ENCODE measurements at places on chromosomes 1 and 21.
A peak's percentile ranks its signal among the peaks of the same experiment; 100 is the strongest.

DNA sequence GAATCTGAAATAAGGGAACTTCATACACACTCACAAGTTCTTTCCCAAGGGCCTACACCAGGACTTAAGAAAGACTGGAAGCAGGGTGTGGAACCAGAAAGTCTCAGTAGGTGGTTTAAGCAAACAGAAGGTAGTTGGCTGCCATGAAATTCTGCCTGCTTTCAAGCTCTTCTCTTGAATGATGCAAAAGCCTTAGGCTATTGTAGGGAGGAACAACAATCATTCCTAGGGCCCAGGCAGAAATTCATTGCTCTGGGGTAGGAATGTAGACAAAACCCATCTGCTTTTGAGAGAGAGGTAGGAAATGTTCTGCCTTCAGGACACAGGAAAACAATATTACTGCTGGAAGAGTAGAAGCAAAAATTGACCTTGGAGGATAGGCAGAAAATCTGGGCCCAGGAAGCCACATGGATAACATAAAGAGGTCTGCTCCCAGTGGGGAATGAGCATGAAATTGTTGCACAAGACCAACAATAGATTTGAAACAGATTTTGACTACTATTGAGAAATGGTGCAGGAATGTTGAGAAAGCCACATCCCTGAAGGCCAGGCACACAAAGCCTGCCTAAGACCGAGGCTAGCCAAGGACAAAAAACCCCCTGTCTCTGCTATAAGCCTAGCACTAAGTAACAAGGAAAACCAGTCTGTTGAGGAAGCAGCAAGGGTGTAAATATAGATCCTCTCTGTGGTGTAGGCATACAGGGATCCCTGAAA, 22.7 kb upstream of the SFT2D2 start:
- no peak for DNase-seq

DNA sequence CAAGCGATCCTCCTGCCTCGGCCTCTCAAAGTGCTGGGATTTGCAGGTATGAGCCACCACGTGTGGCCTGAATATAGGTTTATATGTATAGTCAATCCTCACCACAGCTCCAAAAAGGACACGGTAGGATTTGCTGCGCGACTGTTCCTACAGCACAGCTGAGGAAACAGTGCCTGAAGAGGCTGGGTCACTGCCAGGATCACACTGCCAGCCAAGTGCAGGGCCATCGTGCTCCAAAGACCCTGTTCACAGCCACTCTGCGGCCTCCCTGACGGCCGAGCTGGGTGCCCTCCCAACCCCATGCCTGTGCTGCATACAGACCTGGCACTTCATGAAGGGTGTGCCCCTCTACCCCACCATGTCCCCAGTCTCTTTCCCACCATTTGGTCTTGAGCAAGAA, 71.4 kb downstream of the MRPL37 start:
- no peak for DNase-seq

DNA sequence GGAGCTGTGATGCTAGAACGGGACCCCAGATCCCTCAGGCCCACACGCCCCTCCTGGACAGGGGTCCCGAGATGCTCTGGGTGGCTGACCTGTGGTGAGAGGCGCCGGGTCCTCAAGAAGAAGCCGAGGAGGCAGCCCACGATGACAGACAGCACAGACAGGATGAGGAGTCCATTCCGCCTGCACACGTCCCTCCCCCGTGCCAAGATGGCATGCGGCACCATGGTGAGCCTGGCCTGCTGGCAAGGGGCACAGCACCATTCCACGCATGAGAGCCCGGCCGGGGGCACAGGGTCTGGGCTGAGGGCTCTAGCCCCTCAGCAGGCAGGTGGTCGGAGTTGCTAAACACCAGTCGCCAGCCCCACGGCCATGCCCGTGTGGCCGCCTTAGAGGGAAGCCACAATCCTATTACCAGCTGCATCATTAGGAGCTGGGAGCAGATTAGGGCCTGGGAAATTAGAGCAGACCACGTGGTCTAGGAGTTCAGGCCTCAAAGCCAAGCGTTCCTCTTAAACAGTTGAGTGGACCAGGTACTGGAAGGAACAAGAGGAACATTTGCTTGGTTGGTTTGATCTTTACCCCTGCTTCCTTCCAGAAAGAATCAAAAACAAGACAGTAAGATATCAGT, at the start of gene SLC1A7:
Gene SLC1A7, minus strand, starts transcription at position 413 of the 628 bp plus-strand sequence. Its CDS starts 189 bp downstream, at position 224.
- DNase-seq: no peak

GRCh38 chr1:210437781-210438180, 109.1 kb downstream of the HHAT start:
- DNase-seq: no peak

- DNase-seq: no peak
These were observed 71.1 kb upstream of the CD34 start for GRCh38 chr1:207981976-207982375.

- DNase-seq: no peak
These were observed 39.7 kb downstream of the PCNT start for GRCh38 chr21:46363698-46364097.

- no peak for DNase-seq
These were observed 32.4 kb downstream of the GNB1 start for GRCh38 chr1:1858382-1859086.

GRCh38 chr1:30830537-30830936, 73.0 kb upstream of the LAPTM5 start:
- DNase-seq: no peak

DNA sequence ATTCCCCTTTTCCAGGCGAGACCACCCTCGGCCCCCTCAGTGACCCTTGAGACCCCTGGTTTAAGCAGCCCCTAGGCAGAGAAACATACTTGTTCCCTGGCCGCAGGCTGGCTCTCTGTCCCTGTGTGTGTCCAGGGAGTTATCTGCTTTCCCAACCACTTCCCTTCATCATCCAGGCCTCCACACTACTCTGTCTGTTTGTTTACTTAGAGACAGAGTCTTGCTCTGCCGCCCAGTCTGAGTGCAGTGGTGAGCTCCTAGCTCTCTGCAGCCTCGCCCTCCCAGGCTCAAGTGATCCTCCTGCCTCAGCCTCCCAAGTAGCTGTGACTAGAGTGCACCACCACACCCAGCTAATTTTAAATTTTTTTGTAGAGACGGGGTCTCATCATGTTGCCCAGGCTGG, 5.8 kb upstream of the VWA1 start:
- no peak for DNase-seq

DNA sequence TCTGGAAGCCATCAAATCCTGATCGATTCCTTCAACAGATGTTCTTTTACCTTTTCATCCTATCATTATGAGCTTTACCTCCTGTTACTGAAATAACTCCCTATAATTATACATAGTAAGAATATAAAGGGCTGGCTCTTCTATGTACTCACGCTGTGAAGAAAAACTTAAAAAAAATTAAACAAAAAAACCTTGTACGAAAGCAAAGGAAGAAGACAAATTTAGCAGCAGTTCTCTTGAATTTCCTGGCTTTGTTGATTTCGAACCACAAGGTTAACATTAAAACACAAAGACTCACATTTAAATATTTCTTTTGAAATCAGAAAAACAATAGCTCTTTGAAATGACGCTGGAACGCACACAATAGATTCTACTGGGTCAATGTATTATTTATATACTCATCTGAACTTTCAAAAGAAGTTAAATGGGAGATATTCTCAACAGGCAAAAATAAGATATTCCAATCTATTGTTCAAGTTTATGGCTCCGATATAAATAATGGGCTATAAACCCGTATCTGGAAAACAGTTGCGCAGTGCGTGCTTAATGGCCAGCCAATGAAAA, 13.6 kb upstream of the SPEN start:
- DNase-seq: no peak

- DNase-seq: no peak
These were observed 68.9 kb upstream of the CLDN14 start for GRCh38 chr21:36548866-36549265.

DNA sequence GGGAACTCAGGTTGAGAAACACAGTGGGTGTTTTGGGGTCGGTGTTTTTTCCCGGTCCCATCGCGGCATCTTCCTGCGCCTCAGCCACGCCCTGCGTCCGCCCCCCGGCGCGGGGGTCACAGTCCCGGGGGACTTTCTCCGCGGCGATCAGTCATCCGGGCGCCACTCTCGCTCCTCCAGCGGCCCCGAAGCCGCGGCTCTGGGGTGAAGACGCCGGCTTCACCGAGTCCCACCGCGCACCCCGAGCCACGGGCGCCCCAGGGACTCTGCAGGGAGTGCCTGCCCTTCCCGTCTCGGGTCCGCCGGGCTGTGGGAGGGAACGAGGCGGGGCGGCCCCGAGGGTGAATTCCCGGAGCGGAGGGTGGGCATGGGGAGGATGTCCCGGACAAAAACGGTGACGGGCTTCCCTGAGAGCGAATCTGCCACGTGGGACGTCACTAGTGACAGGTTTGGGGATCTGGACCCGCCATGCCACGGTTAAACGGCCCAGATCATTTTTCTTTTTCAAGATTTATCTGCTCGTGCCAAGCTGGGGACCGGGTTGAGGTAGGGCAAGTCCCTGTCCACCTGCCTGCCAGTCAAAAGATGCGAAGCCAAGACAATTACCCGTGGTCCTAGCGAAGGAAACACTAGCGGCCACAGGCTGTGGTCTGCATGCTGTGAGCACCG, 717 bp upstream of the BATF3 start:
- DNase-seq: peak; percentile 67

DNA sequence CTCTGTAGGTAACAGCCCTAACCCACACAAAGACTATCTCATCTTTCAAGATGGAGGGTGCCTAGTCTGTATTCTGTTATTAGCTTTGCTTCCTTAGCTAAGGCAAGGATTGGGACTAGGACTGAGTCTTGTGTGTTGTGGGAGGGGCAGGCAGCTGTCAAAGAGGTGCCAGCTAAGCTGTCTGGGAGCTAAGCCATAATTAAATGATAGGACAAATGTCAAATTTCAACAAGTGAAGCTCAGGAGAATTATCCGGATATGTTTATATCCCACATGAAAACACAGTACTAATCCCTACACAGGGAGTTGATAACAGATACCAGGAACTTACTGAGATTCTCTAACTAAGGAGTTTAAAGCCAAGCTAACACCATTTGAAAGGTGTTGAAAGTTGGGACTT, 70.5 kb upstream of the NGF start:
- no peak for DNase-seq

GRCh38 chr1:201399352-201400126, 415 bp upstream of the LAD1 start:
- DNase-seq: no peak

DNA sequence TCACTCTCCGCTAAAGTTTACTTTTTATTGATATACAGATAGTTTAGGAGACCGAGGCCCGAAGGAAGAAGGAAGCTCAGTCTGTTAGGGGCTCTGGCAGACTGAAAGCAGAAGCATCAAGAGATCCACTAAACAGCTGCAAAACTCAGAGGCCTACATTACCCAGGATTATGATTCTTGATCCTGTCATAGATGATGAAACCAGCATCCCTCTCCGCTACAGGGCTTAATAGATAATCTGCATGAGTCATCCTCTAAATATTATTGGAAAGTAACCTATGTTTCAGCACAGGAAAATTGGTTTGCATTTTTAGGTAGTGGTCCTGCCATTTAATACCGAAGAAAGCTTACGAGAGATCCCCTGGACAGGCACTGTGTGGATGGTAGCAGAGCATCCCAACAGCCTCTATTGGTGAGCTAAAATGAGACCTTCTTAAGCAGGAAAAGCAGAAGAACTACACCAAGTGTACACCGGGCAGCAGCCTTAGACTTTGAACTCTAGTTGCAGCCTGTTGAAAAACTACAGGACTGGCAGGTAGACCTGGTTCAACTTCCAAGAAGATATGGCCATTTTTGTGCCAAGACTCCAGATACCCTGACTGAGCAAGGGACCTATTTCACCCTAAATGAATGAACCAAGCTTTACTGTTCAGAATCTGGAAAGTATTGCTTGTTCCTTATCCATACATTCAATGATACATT, 6.8 kb downstream of the CASQ2 start:
- DNase-seq: peak; percentile 2

GRCh38 chr1:23019863-23020625, 776 bp downstream of the KDM1A start:
- DNase-seq: no peak

DNA sequence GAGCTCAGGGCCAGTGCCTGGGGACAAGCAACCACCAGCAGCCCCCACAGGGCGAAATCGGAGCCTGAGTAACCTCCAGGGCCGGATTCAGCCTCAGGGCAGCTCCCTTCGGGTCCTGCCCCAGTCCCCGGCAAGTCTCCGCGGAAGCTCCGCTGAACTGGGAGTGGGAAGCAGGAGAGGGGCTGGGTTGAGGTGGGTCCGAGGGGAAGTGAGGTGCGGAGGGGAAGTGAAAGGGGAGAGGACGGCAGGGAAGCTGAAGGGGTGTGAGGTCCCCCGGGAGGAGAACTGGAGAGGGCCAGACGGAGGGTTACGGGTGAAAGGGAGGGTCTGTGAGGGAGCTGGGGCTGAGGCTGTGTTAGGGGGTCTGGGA, 560 bp downstream of the PADI2 start:
- DNase-seq: no peak

GRCh38 chr1:11701981-11702803, 10.7 kb downstream of the DRAXIN start:
- no peak for DNase-seq

DNA sequence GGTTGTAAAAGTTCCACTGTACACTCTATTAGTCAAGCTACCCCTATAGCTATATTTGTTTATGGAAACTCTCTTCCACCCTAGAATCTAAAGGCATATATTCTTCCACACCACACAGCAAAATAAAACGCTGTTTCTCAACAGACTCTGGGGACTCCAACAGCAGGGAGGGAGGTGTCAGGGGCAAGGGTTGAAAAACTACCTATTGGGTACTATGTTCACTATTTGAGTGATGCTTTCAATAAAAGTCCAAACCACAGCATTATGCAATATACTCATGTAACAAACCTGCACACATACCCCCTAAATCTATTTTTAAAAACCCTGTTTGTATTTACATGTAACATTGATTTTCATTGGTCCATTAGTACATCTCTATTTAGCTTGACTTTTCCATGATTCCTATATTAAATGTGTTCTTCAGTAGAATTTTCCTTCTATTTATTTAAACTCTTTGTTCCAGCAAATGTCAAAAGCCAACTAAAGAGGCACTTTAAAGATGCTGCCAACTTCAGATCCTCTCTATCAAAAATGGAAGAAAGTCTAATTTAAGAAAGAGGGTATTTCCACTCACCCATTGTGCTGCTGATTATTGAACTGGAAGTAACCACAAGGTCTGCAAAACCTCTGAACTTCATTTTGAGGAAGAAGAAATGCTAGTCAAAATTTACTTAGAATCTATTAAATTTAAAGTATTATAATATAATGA, 26.2 kb downstream of the RGS7 start:
- DNase-seq: no peak

DNA sequence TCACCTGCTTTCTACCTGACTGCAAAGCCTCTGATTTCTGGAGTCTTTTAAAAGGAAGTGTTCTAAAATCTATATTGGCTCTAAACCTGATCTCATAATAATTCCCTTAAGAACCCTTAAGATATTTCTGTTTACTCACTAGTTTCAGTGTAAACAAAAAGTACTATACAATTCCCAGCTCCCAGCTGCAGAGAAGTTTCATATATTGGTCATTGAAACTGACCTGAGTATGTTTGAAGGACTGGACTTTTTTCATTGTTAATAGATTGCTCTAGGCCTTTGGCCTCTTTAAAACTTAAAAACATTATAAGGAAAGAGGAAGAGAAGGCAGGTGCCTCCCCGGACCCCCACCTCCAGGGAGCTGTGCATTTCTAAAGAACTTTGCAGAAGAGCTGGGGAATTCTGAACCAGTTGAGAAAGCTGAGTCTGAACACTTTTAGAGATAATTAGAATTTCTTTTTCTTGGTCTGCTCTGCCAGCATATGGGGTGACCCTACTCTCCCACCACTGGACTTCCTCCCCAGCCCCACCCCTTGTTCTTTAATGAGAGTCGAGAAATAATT, 23.7 kb downstream of the CLIC6 start:
- DNase-seq: no peak

GRCh38 chr1:68812333-68812732, 315.5 kb upstream of the DEPDC1 start:
- DNase-seq: no peak

GRCh38 chr21:33314111-33314510, 10.7 kb upstream of the IFNAR1 start:
- no peak for DNase-seq
